ENCODE measurements at places on chromosomes 2 and 18. TPM values are rescaled to one million over a fixed set of nuclear protein-coding genes. Genes with fewer than 3 reads are reported as not detected.

DNA sequence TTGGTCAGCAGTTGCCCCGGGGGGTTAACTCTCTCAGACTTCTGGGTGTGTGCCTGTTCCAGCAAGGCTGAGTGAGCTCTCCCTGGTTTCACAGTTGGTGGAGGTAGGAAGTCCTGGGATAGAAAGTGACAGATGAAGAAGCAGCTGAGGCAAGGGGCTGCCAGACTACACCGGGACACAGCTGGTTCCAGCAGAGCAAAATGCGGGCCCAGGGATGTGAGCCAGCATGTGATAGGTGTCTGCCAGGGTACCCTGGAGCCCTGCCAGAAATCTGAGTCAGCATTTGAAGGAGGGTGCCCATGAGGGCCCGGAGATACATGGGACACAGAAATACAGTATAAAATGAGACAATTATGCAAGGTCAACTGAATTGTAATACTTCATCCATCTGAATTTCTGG is 79.3 kb upstream of the LGALSL start:
- DNase-seq = no peak

- DNase-seq = peak; percentile 44
Observed at GRCh38 chr2:177474998-177475397, 82.4 kb downstream of the AGPS start.

- DNase-seq = no peak
Observed at GRCh38 chr2:127796389-127796788, 14.6 kb downstream of the WDR33 start.

Gene C18orf32
- 30.2 TPM for polyA plus RNA-seq

- peak; percentile 66 for DNase-seq
Observed at GRCh38 chr2:180980943-180981911, 822 bp downstream of the UBE2E3 start.

GRCh38 chr2:200219309-200220113 is 87.0 kb upstream of the SPATS2L start:
- DNase-seq = peak; percentile 50

Gene CYRIA
- polyA plus RNA-seq = 3.6 TPM

GRCh38 chr2:122366427-122366826 is 611.0 kb downstream of the TSN start:
- no peak for DNase-seq

GRCh38 chr2:95318431-95319220 is 21.5 kb downstream of the KCNIP3 start:
- no peak for DNase-seq

- DNase-seq = no peak
Observed at GRCh38 chr2:36534275-36534799, 63.6 kb downstream of the FEZ2 start.

DNA sequence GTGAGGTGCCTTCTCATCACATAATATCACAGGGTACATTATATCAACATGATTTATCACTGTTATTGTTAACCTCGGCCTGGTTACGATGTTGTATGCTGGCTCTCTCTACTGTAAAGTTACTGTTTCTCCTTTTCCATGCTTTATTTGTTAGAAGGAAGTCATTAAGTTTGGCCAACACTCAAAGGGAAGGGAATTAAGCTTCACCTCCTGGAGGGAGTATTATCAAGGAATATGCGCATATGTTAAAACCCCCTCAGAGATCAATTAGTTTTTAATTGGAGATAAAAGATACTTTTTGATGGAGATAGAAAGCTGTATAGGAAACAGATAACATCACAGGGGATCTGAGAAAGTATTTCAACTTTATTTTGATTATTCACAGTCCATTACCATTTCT is 221.6 kb downstream of the DLGAP1 start:
- DNase-seq = no peak

Gene STARD6
- 0.42 TPM for polyA plus RNA-seq

Gene HNMT
- 45.9 TPM for polyA plus RNA-seq

DNA sequence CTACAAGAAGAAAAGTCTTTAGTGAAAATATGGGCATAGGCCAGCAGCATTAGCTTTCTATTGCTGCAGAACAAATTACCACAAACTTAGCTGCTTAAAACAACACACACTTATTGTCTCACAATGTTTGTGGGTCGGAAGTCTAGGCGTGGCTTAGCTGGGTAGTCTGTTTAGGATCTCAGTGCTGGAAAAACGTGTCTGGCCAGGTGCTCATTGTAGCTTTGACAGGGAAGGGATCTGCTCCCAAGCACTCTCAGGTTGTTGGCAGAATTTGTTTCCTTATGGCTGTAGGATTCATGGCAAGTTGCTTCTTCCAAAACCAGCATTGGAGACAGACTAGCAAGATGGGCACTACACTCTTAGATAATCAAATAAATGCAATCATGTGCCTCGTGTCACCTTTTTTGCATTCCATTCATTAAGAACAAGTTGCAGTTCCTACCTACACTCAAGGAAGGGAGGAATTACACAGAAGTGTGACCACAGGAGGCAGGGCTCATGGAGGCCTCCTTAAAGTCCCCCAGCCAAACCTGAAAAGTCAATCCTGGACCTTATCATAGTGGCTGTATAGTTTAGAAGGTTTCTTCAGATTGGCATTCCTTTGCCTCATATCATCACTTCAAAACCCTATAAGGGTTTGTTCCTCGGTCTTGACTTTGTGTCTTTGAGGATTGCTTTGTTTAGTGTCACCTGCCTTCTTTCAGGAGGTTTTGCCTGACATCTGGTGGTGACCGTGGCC is 17.3 kb downstream of the MRPL30 start:
- DNase-seq = no peak

Gene LRATD1
- 2.2 TPM for polyA plus RNA-seq

DNA sequence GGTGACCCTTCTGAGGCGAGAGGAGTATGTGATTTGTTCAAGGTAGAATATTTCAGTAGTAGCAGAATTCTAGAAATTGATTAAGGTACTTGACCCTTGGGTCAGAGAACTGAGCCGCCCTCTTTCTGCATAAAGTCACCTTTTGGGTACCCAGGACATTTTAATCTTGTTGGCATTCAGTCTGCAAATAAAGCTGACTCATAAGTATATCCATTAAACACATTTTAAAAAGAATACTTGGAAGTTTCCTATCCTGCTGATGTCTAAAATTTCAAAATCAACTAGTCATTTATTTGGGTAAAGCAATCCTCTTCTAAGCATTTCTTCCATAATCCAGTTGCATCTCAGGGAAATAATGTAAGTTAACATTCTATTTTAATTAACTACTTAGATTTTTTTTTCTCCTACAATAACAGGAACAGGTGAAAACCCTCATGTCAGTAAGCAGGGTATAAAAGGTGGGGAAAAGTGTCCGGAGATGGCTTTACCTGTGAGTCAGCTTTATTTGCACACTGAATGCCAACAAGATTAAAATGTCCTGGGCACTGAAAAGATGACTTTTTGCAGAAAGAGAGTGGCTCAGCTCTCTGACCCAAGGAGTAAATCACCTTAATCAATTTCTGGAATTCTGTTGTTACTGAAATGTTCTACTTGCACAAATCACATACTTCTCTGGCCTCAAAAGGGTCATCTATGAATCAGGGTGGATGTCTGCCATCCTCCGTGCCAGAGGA is 78.7 kb upstream of the ITGA6 start:
- DNase-seq = no peak

Gene GALNT3
- 0.95 TPM for polyA plus RNA-seq

All from fibroblast of lung (primary cell).